Kasumi-1 (cell line): ENCODE measurements at places on chromosomes 1 and 21.
A peak's percentile ranks its signal among the peaks of the same experiment; 100 is the strongest.

DNA sequence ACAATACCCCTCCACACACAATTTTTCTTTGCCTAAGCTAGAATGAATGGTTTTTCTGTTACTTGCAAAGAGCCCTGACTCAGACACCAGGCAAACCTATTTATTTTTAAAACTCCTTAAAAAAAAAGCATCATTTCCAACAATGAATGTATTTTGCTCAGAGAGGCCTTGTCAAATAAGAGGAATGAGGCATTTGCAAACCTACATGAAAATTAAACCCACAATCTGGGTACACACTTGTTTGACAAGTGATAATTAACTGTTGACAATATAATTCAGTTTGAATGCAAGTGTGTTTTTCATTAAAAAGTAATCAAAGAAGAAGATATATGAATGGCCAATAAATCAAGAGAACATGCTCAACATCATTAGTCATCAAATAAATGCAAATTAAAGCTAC, 339.5 kb downstream of the PTPRU start:
- DNase-seq: no peak

DNA sequence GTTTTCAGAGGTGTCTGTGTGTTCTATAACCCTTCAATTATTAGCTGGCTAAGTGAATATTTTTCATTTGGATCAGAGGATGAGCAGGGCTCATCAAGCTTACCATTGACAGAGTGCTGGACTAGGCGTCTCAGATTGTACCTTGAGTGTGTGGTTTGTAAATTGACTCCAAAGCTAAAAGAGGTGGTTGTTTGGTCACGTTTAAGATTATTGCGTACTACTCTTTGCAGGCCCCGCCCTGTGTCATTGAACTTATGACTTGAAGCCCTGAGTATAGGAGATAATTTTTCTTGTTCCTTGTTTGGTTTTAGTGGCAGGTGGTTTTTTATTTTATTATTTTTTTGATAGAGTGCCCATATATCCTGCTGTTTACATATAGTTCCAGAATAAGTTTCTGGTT, 17.7 kb downstream of the MRPS6 start:
- no peak for DNase-seq

- no peak for DNase-seq
Measured at GRCh38 chr1:186843226-186843625, 14.5 kb downstream of the PLA2G4A start.

DNA sequence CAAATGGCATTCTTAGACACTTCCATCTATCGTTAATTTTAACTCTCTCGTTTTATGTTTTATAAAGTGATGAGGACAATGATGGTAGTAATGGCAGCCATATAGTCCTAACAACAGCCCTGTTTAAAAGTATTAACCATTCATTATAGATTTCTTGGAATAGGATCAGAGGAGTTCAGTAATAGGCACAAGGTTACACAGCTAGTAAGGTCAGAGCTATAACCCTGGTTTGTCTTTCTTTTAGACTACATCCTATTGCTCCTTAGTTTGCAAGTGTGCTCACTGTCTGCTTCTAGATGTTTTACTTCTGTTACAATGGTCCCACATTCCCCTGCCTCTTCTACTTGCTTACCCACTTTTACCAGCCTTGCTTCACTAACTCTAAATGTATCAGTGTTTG, 50.9 kb downstream of the TLCD4 start:
- DNase-seq: no peak

GRCh38 chr1:192598589-192598988, 23.0 kb downstream of the RGS1 start:
- no peak for DNase-seq

GRCh38 chr1:201714542-201715329, 114.2 kb upstream of the IPO9 start:
- peak; percentile 57 for DNase-seq

DNA sequence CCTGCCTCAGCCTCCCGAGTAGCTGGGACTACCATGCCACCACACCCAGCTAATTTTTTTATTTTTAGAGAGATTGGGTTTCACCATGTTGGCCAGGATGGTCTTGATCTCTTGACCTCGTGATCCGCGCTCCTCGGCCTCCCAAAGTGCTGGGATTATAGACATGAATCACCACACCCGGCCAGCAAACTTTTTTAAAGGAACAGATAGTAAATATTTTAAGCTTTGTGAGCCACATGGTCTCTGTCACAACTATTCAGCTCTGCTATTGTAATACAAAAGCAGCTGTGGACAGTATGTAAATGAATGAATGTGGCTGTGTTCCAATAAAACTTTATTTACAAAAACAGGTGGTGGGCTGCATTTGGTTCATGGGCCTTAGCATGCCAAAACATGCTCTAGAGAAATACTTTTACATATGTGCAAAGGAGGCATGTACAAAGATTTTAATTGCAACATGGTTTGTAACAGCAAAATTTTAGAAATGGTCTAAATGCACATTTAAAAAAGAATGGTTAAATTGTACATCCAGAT, 47.0 kb downstream of the CDCP2 start:
- no peak for DNase-seq

DNA sequence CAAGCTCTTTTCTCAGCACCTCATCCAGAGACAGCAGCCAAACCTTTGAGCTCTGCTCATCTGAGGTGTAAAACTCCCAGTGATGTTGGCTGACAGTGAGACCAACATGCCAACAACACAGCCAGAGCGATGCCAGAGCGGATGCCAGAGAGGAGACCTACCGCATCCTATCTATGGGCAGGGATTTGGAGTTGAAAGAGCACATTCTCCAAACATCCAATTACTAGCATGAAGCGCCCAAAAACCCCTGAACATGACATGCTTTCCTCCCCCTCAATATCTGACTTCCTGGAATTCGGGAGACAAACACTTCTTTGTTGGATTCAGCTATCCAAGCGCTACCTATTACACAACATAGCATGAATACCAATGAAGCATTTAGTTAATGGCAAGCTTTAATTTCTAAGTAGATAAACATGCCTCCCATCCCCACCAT, 23.1 kb upstream of the PAXBP1 start:
- DNase-seq: no peak

DNA sequence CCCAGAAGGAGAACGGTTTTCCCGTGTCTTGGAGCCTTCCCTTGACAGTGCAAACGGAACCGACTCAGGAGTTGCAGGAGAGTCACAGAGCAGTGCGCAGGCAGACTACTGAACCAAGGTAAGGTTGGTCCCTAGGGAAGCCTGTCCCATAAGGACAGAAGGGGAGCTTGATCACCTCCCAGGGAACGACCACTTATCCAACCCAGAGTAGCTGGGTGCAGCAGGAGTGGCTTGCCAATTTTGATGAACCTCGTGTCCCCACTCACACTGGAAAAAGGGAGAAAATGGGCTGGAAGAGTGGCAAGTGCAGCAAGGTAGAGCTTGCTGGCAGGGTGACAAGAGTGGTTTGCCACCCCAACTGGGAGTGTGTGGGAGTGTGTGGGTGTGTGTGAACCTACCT, 95.1 kb downstream of the LIPI start:
- no peak for DNase-seq

- DNase-seq: peak; percentile 29
Measured at GRCh38 chr1:156926175-156926574, 5.7 kb downstream of the LRRC71 start.

DNA sequence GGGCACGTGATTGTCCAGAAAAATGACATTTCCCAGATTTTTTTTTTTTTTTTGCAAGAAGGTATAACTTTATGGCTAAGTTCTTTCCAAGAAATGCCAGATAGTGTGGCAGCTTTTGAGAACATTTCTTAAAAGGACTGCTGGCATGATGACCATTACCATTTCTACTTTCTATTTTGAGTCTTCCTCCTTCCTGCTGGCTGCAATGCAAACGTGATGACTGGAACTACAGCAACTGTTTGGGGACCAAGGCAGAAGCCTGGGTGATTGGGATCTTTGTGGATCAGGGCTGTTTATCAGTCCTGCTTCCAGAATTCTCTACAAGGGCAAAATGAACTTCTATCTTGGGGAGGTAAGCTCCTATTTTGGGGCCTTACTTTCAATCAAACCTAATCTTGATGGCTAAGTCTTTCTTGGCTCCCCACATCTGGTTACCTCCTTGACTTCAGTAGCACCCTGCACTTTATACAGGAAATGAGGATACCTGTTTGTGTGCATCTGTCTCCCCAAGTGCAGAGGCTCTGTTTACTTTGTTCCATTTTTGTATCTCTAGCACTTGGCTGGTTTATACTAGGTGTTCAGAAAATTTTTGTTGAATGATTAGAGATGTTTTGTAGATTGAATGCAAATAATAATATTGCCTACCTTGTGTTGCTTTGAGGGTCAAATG, 3.7 kb upstream of the DDX20 start:
- DNase-seq: no peak

DNA sequence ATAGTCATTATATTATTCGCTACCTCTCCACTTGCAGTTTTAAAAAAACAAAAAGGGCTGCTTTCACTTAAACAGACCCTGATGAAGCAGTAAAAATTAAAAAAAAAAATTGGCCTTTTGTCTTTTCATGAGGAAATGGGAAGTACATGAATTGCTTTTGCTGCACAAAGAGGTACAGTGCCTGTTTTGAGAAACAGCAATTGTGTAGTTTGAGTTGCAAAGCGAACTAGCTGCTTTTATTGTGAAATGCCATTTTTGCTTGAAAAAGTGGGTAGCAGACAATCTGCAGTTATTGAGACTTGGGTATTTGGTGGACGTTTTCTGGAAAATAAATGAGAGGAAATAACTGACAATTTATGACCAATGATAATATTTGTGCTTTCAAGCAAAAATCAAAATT, 7.0 kb downstream of the DIP2A start:
- DNase-seq: peak; percentile 7

- no peak for DNase-seq
Measured at GRCh38 chr1:170503665-170504064, 28.3 kb upstream of the GORAB start.

DNA sequence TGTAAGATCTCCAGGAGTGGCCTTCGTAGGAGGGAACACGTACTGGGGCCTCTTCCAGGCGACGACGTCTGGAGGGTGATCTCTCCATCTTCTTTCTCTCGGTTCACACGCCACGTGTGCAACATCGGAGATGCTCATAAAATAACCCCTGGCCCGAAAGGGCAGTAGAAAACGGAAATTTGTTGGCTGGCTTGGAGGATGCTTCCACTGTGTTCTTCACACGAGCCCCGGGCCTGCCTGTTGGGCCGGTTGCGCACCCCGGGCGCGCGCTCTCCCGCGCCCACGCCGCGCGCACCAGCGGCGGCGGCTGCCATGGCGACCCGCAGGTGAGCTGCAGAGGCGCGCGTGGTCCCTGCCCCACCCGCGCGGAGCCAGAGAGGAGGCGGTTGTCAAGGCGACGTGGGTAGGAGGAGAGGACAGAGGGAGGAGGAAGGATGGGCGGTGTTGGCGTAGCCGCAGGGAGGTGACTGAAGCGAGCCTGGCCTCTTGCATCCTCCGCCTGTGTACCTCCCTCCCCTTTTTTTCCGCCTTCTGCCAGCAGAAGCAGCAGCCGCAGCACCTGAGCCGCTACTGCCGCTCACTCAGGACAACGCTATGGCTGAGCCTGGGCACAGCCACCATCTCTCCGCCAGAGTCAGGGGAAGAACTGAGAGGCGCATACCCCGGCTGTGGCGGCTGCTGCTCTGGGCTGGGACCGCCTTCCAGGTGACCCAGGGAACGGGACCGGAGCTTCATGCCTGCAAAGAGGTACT, at the start of gene ELAPOR1:
TSS of gene ELAPOR1 (plus strand) at position 526 of the 752 bp plus-strand sequence. CDS start at position 595, 69 bp downstream.
- no peak for DNase-seq

DNA sequence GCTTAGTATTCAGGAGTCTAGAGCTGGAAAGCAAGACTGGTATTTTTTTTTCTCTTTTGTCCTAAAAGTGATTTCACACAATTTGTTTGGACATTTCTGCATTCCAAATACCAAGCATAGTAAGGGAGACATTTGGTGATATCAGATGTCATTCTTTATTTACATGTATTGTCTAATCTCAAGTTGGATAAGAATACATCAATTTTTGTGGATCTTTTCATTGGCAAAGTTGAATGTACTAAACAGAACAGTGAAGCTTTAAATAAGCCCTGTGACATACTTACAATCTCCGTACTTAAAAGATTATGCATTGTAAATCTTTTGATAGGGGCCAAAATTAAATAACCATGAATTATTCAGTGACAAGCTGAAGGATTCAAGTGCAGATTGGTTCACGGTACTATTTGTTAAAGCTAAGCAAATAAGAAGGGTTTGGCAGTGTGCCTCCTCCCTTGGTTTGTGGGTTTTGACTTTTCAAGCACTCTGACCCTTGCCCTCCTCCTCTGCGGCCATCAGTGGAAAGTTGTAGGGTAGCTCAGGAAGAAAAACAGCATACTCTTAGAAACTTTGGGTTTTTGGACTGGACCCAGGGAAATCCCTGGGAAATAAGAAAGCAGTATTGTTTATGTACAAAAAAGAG, 663.7 kb downstream of the ADGRL2 start:
- DNase-seq: no peak

DNA sequence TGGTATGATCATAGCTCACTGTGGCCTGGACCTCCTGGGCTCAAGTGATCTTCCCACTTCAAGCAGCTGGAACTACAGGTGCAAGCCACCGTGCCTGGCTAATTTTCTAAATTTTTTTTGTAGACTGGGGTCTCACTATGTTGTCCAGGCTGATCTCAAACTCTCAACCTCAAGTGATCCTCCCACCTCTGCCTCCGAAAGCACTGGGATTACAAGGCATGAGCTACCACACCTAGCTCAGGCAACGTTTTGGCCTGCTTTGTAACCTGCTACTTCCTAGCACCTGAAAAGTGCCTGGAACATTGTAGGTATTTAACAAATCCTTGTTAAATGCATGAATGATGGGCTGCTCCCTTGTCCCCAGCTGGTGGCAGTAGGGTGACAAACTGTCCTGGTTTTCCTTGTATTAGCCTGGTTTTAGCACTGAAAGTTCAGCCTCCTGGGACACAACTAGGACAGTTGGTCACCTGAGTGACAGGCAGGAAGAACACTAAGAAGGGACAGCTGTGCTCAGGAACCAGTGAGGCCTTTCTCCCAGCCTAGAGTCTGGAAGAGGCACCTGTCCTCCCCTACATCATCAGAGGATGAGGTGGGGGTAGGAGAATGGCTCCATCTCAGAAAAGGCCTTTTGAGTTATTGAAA, 88.5 kb upstream of the CD34 start:
- DNase-seq: no peak

DNA sequence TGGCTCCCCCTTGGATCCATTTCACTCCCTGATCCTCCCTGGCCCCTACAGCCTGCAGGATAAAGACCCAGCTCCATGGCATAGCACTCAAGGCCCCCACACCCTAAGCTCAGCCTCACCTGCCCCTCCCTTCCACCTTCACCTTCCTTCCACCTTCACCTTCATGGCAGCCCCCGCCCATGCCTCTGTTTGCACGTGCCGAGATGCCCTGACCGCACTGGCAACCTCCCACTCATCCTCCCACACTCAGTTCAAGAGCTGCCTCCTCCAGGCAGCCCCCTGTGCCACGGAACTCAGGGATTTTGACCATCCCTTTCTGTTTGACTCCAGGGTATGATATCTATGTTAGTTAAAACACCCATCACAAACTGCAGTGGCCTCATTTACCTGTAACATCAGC, 109.8 kb downstream of the RAVER2 start:
- no peak for DNase-seq

- DNase-seq: no peak
Measured at GRCh38 chr1:156750711-156751450, 594 bp downstream of the HDGF start.

- peak; percentile 68 for DNase-seq
Measured at GRCh38 chr1:205335692-205336091, 14.1 kb upstream of the NUAK2 start.
